ENCODE measurements at places on chromosomes 16 and 17.

DNA sequence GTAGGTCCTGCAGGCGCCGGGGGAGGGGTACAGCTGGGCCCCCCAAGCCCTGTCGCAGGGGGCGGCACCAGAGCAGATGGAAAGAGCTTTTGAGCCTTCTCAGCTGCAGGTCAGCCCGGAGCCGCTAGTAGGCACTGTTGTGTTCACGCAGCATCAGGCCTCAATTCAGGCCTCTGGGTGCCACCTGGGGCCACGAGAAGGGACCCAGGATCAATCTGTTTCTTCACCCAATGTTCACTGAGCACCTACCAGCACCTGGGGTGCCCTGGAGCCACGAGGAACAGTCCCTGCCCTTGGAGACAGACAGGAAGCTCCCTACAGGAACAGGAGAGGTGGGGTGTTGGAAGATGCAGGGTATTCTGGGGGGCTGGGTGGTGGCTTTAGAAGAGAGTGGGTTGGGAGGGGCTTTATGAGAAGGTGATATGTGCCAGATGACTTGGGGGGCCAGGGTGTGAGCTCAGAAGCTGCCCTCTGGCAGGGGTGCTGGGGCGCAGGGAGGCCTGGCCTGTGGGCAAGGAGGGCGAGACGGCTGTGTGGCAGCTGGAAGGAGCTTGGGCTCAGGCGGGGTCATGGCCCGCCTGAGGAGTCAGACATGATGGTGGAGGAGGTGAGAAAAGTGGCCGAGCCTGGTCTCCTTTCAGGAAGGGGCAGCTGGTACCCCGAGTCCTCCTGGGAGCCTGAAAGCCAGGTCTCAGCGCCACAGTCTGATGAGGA lies 121.9 kb upstream of the GSE1 start:
- DNase-seq, result peak; percentile 41

DNA sequence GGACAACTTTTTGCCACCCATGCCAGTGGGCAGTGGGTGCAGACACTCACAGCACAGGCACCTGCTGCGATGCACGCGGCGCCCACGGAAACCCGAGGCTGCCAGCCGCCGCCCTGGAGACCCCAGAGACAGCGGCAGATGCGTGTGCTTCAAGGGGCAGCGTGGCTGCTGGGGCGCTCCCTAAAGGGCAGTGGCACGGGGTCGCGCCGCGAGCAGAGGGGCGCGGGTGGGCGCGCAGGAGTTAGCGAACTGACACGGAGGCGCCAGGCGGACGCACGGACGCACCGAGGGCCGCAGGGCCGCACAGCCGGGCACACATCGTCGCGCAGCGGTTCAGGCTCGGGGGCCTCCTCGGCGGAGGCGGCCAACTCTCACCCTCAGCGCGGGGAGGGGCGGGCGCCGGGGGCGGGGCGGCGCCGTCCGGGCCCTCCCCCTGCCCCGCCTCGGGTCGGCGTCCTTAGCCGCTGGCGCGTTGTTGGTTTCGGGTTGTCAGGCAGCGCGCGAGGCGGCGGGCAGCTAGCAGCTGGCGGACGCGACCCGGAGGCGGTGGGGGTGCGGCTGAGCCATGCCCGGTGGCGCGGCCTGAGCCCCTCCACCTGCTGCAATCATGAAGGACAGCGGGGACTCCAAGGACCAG lies at the start of gene KIF19:
TSS of gene KIF19 (plus strand) at position 484 of the 637 bp plus-strand sequence. CDS start at position 608, 124 bp downstream.
- DNase-seq, result peak; percentile 51

DNA sequence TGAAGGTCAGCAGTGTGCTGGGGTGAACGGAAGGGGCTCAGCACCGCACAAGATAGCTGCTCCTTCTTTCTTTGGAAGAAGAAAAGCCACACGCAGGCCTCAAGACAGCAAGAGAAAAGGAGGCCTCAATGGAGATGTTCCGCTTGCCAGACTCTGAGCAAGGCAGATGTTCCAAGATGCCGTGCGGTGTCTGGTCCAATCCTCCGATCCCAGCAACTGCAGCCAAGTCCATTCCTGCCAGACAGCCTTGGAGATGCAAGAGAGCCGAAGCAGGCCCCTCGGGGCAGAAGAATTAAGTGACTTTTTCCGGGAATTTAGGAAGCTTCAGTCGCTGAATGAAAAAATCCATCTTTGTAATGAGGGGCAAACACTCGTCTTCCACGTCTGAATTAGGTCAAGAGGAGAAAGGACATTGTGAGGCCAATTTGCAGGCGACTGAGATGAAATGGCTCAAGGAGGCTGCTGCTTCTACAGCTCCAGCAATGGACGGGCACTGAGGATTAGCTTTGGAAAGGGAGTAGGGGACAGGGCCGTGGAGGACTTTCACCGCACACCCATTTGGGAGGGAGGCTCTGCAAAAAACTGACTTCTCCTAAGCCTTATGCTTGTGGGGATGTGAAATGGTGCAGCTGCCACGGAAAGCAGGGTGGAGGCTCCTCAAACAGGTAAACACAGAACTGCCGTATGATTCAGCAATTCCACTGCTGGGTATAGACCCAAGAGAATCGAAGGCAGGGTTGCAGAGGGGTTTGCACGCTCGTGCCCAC lies 44.7 kb downstream of the RPH3AL start:
- no peak for DNase-seq

DNA sequence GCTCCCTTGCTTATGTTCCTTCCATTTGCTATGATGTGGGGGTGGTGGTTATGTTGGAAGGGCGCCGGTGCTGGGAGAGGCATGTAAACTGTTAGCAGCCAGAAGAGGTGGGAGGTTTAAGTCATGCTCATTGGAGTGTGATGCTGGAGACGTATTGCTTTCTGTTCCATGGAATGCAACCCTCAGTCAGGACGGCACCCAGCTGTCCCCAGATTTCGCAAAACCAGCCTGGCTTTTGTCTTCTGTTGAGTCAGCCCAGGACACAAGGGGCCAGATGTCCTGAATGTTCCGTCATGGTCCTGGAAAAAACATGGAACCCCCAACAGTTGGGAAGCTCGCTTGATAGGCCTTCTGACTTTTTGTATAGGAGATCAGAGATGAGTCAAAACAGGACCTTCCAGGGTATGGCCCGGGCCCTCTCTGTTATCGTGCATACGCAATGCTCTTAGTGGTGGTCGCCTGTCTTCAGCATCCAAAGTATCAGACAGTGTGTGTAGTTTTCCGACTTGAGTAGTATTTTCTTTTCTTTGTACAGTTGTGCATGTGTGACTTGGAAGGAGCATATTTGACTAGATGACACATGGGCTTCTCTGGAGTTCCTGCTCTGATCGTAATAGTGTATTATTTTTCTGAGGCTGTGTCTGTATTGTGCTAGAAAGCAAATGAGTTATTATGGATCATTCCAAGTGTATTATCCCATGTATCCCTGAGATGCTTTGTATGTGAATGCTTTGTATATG lies 201.9 kb downstream of the SNX29 start:
- no peak for DNase-seq

- DNase-seq, result no peak
These were observed 23.2 kb downstream of the RNF157 start for GRCh38 chr17:76217081-76217480.

DNA sequence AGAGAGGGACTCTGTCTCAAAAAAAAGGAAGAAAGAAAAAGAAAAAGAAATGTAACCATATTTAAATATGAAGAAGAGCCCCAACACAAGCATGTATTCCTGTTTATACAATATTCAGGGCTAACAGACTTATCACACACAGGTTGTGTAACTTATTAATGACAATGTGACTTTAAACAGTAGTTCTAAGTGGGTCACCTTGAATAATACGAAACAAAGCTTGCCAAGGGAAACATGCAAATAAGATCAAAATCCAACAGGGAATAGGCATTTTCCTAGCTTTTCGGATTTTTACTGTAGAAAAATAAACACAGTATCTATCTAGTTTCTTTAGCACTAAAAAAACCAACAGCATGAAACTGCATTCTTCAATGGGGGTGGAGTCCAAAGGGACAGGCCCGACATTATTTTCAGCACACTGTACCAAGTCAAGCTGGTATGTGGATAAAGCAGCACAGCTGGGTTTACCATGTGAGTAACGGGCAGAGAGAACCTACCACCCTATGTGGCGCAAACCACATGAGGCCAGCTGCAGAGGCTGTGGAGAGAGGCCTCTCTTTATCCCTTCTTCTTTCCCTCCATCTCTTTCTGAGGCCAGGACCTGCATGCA lies 45.3 kb downstream of the TOM1L2 start:
- no peak for DNase-seq

DNA sequence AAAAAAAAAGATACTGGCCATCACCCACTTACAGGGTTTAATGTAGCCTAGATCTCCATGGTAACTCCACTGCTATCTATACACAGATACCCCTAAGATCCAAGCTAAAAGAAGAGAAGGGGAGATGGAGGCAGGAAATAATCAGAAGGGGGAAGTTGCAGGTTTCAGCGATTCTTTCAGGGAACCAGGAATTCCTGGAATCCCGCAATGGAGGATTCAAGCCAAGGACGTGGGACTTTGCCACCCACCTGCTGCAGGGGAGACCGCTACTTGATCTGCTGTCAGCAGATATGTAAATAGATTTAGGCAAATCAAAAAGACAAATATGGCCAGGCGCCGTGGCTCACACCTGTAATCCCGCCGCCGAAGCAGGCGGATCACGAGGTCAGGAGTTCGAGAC lies 121.1 kb downstream of the AIPL1 start:
- DNase-seq, result no peak

DNA sequence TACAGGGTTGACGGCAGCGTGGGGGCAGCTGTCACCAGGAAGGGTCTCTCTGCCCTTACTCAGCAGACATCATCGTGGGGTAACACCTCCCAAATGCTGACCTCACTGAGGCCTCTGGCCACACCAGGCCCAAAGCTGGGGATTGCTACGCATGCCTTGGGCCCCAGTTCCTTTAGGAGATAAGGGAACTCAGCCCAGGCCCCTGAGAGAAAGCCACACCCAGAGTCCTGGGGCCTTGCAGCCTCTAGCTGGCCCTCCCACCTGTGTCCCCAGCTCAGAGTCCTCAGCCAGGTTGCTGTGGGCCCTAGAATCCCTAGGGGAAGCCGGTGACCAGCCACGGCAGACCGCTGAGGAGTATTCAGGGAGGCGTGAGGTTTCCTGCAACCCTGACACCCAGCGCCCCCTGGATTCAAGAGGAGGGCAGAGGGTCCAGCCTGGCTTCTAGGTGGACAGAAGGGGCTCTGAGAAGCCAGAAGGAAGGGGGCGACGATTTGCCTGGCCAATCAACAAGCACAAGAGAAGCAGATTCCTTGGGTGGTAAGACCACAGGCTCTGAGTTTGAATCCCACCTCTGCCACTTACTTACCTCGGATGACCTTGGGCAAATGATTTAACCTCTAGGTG lies 10.3 kb upstream of the GINS2 start:
- DNase-seq, result no peak

DNA sequence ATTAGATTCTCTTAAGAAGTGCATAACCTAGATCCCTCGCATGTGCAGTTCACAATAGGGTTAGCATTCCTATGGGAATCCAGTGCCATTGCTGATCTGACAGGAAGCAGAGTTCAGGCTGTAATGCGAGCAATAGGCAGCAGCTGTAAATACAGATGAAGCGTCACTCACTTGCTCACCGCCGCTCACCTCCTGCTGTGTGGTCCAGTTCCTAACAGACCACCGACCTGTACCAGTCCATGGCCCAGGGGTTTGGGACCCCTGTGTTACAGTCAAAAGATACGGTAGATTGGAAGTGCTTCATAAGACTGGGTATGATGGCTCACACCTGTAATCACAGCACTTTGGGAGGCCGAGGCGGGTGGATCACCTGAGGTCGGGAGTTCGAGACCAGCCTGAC lies 2.8 kb downstream of the STAT5A start:
- DNase-seq, result no peak

- no peak for DNase-seq
These were observed 4.2 kb downstream of the BCL7C start for GRCh38 chr16:30889721-30890120.

- DNase-seq, result no peak
These were observed 7.7 kb upstream of the CEP295NL start for GRCh38 chr17:78910497-78911284.

DNA sequence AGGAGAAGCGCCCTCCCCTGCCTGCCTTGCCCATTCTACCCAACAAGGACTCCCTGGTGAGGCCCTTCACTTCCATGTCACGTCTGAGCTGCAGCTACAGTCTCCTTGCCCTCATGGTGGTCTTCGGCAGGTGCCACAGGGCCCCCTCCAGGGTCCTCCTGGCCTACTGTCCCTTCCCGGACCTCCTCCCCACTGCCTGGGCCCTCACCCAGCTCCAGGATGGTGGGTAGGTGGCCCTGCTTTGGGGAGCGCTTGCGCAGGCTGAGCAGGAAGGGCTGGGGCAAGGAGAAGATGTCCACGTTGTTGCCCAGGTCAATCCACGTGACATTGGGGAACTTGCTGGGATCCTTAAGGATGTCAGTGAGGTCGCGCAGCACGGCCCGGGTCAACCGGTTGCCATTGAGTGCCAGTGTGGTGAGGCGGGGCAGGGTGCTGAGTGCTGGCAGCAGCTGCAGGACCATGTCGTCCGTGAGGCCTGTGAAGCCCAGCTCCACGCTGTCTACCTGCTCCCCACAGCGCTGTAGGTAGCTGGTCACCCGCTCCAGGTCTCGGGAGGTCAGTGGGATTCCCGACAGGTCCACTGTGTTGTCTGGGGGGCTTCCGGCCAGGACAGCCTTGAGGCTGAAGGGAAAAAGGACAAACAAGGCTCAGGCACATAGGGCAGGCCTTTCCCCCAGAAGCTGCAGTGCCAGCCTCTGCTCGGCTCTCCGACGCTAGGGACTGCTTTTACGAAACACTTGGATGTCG lies 28.3 kb downstream of the TRPV2 start:
- peak; percentile 34 for DNase-seq

DNA sequence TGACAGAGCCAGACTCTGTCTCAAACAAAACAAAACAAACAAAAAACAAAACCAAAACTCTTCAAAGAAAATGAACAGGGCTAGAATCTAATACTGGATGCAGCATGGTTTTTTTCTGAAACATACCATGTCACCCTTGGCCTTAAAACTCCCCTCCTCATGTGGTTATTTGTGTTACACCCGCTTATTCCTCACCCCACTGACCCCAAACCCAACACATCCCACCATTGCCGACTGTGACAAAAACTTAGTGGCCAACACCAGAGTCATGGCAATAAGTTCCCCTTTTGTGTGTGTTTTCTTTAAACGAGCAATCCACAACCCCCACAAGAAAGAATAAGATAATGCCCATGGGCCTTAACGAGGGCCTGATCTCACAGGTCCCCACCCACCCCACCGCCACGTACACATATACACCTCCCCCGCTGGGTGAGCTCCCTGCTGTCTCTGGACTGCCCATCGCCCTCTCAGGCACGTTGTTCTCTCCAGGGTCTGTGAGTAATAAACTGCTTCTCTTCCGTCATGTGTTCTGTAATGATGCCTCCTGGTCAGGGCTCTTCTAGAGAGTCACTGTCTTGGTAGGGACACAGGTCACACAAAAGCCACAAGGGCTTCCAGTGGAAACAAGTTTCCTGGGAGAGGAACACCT lies 16.8 kb upstream of the ENGASE start:
- no peak for DNase-seq

GRCh38 chr17:29826114-29826692 lies 103.8 kb downstream of the SSH2 start:
- no peak for DNase-seq

GRCh38 chr17:44543213-44543904 lies 13.9 kb upstream of the FZD2 start:
- DNase-seq, result no peak

DNA sequence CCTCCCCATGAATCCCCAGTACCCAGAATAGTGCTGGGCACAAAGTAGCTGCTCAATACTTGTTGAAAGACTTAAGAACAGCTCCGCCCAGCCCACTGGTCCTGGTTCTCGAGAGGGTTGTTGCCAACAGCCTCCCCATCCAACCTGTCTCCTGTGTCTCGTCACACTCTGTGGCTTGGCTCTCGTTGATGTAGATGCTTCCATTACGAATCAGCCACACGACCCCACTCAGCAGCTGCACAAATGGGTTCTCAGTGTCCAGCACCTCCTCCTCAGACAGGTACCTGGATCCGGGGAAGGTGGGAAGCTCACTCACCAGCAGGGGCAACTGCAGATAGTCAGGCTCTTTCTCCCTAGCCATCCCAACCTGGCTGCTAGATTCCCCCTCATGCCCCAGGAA lies 2.1 kb downstream of the NAGPA start:
- DNase-seq, result no peak
